ENCODE measurements at places on chromosomes 16 and 17. TPM values are rescaled to one million over a fixed set of nuclear protein-coding genes. Genes with fewer than 3 reads are reported as not detected.

Gene RTN4RL1
- 4.6 TPM for total RNA-seq

Gene SLC6A4
- total RNA-seq = 1.3 TPM

Gene NME2
- 479 TPM for total RNA-seq

Gene CDRT15L2
- total RNA-seq = not detected

Gene AANAT
- not detected for total RNA-seq

Gene HS3ST3B1
- total RNA-seq = 1.3 TPM

Gene TTYH2
- 8.1 TPM for total RNA-seq

Gene NPIPA7
- 21.2 TPM for total RNA-seq

Gene KRT33B
- total RNA-seq = not detected

Gene STH
- not detected for total RNA-seq

Gene KRTAP4-5
- total RNA-seq = not detected

Gene PDILT
- not detected for total RNA-seq

Gene TLCD3B
- not detected for total RNA-seq

Gene C17orf100
- 0.79 TPM for total RNA-seq

Gene BAIAP3
- total RNA-seq = 1.5 TPM
